Anterior cingulate cortex (tissue), 58 donors: ENCODE measurements at places on chromosomes 11 and 22.

GRCh38 chr11:3085052-3085451 lies 27.8 kb upstream of the CARS1 start:
- DNase-seq: no peak

DNA sequence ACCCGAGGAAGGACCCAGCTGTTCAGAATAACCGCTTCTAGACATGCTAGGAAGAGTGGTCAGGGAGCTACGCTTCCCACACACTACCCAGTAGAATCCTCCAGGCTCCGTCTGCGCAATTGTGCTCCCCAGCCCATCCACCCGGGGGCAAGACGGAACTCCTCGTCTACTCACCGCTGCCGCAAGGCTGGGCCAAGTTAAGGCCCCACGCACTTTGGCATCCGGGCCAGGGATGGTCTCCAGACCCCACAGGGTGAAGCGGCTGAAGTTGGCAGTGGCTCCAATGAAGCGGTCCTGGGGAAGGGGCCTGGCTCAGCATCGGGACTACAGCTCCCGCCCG lies 757 bp downstream of the RNASEH2C start:
- DNase-seq: no peak

DNA sequence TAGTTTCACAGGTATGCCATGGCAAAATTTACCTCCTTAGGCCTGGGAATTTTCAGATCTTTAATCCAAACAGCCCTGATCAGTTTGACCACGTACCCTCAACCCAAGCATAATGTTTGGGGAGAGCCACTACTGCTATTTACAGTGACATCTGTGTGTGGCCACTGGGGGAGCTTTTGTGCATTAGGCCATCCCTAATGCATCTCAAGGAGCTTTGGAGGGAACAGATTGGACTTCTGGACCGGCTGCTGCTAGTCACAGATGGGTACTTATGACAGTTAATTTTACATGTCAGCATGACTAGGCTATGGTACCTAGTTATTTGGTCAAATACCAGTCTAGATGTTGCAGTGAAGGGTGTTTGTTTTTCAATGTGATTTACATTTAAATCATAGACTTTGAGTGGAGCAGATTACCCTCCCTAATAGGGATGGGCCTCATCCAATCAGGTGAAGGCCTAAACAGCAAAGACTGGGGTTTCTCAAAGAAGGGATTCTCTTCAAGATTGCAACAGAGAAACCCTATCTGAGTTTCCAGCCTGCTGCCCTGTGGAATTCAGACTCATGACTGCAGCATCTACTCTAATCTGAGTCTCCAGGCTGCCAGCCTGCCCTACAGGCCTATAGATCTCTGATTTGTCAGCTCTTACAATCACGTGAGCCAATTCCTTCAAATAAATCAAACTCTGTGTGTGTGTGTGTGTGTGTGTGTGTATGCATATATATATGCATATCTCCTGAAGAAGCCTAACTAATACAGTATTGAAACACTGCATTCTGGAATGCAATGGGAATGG lies 38.0 kb upstream of the GALNT18 start:
- no peak for DNase-seq

DNA sequence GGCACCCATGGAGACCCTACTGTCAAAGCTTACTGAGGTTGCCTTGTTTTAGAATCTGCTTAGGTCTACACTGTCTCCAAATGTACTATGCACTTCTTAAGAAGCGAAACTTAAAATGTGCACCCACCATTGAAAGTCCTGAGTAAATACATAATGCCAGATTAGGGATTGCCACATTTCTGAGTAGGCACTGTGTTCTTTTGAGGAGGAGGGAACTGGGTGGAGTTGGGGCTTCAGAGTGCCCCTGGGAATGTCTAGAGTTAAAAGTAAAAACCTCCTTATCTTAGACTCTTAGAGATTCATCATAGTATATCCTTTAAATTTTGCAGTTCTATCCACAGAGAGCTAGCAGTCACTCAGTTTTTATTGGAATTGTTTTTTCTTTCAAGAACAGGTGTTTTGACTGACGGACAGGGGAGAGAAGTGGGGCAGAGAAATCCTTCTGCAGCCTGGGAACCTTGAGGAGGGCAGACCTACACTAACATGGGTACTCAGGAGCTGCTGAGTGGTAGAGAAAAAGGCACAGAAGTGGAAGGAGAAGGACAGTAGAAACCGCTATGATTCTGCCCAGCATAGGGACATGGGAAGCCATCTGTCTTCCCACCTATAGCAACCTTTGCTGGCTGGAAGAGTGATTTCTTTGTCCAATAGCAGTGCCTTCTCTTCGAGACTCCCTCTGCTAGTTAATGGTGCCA lies 33.4 kb upstream of the MICAL2 start:
- DNase-seq: no peak

- DNase-seq: no peak
Measured at GRCh38 chr11:69145050-69145380, 10.7 kb upstream of the SMIM38 start.

DNA sequence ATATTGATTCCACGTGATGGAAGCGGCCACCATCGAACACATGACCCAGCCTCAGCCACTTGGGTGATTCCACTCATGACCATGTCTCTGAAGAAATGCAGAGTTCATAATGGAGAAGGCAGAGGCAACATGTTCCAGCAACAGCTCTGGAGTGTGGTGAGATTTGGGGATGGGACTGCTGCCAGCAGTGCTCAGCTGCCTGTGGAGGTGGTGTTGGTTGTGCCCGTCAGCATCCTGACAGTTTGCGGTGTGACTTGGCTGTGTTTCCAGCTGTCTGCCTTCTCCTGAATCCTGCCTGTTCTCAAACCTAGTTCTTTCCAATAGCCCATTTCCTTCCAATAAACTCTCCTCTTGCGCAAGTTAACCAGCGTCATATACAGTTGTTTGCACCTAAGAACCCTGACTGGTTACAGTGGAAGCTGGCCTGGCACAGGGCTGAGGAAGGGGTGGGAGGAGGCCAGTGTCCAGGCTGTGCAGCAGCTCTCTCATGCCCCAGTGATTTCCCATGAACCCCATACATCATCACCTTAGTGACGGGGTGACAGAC lies 22.0 kb upstream of the OR8B8 start:
- no peak for DNase-seq

DNA sequence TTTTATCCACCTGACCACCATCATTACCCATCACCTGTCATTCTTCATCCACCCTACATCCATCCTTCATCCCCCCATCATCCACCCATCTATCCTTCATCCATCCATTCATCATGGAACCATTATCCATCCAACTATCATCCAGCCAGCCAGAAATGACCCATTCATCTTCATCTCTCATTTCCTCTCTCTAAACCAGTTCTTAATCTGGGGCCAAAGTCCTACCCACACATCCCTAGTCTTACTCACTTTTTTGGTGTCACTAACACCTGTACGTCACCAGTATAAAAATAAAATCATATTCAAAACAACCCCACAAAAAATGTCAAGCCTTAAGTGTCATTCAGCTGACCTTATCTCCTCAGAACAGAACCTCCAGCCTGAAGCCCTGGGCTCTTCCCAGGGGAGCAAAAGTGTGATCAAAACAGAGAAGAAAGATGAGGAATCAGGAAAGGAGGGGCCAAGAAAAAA lies 12.3 kb downstream of the SPI1 start:
- DNase-seq: no peak

DNA sequence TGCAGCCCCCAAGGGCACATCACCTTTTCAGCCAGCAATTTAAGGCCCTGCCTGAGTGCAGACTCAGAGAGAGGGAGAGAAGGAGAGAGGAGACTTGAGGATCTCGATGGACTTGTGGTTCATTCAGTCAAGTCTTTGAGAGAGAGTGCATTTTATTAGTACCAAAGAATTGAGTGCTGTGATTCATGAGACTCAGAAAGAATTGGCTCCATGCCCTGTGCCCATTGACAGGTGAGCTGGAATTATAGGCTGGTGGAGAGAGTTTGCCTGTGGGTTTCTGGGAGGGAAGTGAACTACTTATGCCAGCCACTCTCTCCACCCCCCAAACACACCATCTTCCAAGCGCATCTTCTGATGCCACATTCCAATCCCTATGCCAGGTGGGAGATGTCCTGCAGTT lies 236.8 kb downstream of the MN1 start:
- DNase-seq: no peak

DNA sequence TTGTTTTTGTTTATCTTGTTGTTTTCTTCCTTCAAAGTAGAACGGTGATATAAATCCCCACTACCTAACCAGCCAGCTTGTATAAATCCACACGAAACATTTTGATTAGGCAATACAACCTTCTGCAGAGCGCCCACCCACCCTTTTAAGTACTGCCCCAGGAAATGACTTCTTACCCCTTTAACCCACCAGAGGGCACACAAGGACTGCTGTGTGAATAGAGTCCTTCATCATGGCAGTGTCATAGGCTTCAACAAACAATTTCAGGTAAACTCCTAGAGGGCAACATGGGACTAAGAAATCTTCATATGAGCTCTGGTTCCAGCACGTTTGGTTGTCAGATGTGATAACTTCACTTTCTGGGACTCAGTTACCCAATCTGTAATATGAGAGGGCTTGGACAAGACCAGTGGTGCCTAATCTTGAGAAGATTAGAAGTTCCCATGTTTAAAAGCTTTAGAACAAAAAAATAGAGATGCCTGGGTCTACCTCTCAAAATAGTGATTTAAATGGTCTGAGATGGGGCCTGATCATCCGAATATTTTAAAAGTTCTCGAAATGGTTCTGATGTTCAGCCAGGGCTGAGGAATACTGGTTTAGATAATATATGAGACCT lies 56.1 kb downstream of the PIWIL4 start:
- DNase-seq: no peak

DNA sequence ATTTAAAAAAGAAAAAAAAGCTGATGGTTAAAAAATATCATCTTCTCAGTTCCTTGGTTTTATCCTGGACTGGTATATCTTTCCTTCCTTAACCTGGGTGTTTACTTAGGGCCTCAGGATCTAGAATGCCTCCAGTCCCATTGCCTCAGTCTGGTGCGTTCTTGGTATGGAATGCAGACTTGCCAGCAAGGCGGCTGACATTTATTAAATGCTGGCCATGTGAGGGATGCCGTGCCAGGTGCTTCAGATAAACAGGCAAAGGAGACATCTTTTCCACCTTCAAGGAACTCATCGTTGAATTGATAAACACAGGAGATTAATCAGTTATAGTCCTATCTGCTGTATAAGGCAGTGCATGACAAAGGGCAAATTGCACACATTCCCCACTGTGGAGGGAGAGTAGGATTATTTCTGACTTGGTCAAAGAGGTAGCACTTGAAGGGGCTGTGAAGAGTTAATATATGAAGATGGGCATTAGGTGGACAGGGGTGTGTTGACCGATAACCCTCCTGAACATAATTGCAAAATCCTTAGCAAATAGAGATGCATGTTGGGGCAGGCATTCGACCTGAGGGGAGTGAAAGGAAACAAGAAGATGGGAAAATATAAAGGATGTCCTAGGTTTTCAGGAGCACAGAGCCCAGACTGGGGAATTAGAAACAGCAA lies 54.4 kb downstream of the ALX4 start:
- DNase-seq: no peak

DNA sequence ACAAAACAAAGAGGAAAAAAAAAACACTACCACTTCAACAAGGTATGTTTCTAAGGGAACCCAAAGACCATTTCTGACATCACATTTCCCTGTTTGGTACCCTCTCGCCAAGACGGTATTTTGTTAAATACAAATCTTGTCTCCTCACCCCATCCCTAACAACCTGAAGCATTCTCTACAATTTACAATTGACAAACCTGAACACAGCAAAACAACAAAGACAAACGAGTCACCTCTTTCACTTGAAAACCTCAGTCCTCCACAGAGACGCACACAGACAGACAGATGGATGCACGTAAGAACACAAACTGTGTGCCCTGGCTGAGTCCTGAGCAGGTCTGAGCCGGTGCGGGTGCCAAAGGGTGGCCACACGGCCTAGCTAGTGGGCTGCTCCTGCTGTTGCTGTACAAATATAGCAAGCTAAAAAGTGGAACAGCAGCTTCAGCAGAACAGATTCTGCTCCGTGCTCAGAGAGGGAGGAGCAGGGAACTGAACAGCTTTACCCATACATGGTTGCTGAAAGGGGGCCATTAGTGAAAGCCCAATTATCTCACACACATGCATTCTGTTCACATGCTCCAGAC lies 28.5 kb downstream of the CELF1 start:
- no peak for DNase-seq

GRCh38 chr11:109731451-109731850 lies 309.5 kb downstream of the C11orf87 start:
- DNase-seq: no peak

GRCh38 chr22:45469281-45470073 lies 33.2 kb upstream of the FBLN1 start:
- no peak for DNase-seq

DNA sequence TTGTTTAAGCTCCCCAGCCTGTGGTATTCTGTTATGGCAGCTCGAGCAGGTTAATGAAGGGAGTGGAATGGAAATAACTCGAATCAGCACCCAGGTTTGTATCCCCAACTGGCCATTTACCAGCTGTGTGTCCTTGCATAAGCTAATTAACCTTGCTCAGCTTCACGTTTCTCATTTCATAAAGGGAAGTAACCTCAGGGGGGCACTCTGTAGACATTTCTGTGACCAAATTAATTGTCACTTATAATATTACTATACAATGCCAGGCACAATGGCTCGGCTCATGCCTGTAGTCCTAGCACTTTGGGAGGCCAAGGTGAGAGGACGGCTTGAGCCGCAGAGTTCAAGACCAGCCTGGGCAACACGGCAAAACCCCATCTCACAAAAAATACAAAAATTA lies 13.8 kb downstream of the ADA2 start:
- DNase-seq: no peak

DNA sequence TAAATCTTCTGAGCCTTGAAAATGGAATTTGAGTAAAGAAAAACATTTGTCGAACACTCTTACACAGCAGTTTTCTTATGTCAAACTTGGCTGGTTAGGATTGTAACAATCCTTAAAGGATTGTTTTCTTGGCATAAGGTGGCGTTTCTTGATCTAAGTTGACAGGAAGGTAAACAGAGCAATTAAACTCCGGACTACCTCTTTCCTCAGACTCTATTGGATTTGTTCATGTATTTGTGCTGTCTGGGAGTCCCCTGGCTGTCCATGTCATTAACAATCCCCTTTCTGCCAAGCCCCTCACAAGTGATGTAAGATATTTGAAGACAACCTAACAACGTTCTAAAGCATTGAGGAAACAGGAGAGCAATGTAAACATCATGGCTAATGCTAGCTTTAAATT lies 222.5 kb upstream of the SNX19 start:
- no peak for DNase-seq
